ENCODE measurements at places on chromosomes 6 and 20. TPM values are rescaled to one million over a fixed set of nuclear protein-coding genes. Genes with fewer than 3 reads are reported as not detected.

DNA sequence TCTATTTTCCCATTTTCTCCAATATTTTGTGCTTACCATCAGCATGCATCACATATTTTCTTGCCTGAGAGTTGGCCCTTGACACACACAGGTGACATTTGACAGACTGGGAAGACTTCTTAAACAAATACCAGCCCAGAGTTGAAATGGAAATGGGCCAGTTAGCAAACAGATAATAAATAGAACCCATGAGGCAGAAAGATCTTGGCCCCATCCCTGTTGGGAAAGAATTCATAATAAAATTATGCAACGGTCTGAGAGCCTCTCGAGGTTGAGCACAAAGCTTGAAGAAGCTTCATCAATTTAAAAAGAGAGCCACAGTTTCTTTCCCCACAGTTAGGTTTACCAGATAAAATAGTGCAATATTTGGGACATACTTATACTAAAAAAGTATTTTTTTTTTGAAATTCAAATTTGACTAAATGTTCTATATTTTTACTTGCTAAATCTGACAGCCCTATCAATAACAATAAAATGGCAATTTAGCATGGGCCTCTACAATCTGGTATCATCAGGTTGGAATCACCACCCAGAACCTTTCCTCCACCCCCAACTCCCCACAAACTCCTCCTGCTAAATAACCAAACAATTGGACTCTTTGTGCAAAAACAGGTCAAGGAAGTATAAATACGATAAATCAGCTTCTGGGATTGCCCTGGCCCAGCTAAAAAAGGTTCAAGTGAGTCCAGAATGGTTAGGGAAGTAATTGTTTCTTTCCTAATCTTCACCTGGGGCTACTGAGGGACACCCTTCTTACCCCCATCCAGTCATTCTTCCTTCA, 129.8 kb downstream of the CD164 start:
- H3K4me1 ChIP-seq, result no peaks in the 10 kb centered on the region
- H3K27me3 ChIP-seq, result no peaks in the 10 kb centered on the region
- no peak overlapping the region for H3K4me3 ChIP-seq
- no peak for DNase-seq
- no peaks in the 10 kb centered on the region for H3K36me3 ChIP-seq

GRCh38 chr20:17972121-17972520, 3.3 kb downstream of the MGME1 start:
- H3K27ac ChIP-seq, result no peak overlapping the region
- H3K36me3 ChIP-seq, result peaks cover 2% of the 10 kb centered on the region
- no peaks in the 10 kb centered on the region for H3K27me3 ChIP-seq
- peak overlapping the region; percentile 18 for H3K4me3 ChIP-seq

DNA sequence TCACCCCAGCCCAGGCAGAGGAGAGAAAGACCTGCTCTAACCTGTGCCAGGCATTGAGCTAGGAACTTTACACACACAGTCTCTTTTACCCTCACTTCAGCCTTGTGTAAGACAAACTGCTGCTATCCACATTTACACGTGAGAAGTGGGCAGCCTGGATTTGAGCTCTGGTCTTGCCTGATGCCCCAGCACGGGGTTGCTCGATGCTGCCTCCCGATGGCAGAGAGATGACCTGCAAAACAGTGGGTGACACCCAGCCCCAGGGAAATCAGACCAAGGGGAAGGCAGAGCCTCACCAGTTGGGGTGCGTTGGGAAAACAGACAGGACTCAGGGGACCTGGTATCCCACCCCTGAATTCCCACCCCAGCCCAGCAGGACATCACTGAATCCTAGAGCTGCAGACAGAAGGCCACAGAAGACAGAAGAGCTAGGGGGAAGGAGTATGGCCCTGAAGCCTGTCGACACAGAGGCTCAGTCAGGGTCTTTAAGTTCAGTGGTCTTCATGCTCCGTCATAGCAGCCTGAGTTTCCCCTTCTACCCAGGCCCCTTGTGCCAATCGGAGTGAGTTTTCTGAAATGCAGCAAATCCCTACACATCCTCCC, 990 bp downstream of the BPI start:
- no peak overlapping the region for H3K4me3 ChIP-seq
- H3K36me3 ChIP-seq, result no peaks in the 10 kb centered on the region
- no peaks in the 10 kb centered on the region for H3K4me1 ChIP-seq
- DNase-seq, result no peak
- H3K27ac ChIP-seq, result no peak overlapping the region
- no peaks in the 10 kb centered on the region for H3K27me3 ChIP-seq

DNA sequence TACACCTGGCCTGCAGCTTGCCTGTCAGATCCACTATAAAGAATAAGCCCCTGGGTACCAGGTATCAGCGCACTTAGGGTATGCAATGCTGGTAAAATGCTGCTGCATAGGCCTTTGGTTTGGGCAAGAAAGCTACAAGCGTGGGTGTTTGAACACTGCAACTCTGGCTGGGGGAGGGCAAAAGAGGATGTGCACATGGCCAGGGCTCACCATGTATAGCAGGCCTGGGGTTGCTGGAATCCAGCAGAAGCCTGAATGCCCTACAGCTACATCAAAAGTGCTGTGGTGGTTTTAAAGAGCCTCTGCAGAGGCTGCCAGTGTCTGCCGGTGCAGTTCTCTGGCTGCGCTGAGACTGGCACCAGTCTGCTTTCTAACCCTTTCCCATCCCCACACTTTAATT, 51.7 kb downstream of the UQCC1 start:
- no peak overlapping the region for H3K4me3 ChIP-seq
- no peak for DNase-seq
- H3K27ac ChIP-seq, result no peak overlapping the region
- no peaks in the 10 kb centered on the region for H3K27me3 ChIP-seq

Gene FOXS1
- 2.1 TPM for total RNA-seq

DNA sequence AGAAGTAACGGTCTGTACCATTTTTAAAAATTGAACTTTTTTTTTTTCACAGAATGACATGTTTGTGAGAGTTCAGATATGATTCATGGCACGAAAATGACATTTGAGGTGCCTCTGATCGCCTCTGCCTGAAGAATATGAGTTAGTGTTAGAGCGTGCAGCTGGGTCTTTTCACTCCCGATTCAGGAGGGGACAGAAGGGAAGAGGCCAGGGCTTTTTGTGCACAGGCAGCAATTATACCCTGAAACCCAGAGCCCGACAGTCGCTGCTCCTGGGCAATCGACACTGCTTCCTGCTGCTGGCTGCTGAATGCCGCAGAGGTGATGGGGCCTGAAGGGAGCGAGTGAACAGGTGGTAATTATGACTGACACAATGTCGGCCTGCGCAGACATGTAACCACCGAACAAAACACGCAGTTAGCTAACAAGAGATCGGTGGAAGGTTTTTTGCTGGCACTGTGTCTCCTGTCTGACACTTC, 652.0 kb upstream of the NOX3 start:
- H3K4me3 ChIP-seq, result peak overlapping the region; percentile 11
- H3K27ac ChIP-seq, result no peak overlapping the region
- peak; percentile 45 for DNase-seq
- no peaks in the 10 kb centered on the region for H3K36me3 ChIP-seq
- H3K27me3 ChIP-seq, result no peaks in the 10 kb centered on the region

GRCh38 chr6:15527838-15528617, 134.8 kb downstream of the DTNBP1 start:
- DNase-seq, result peak; percentile 1
- H3K36me3 ChIP-seq, result no peaks in the 10 kb centered on the region
- H3K4me3 ChIP-seq, result no peak overlapping the region

DNA sequence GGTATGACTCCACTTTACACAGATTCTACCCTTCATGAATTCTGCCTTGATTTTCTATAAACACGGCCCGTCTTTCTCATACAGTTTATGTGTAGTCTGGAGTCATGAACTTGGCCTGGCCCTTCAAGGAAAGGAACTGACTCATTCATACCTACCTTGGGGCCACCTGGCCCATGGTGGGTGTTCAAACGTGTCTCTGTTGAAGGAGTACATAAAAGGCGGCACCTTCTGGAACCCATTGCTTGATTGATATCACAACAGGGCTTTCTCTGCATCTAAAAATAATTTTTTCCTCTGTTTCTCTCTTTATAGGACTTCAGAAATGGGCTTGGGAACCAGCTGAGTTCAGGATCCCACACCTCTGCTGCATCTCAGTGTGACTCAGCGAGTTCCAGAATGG, 363.0 kb upstream of the SOX4 start:
- no peak overlapping the region for H3K4me3 ChIP-seq
- H3K27me3 ChIP-seq, result no peaks in the 10 kb centered on the region
- H3K4me1 ChIP-seq, result no peaks in the 10 kb centered on the region

Gene PRR18
- total RNA-seq, result 0.19 TPM

DNA sequence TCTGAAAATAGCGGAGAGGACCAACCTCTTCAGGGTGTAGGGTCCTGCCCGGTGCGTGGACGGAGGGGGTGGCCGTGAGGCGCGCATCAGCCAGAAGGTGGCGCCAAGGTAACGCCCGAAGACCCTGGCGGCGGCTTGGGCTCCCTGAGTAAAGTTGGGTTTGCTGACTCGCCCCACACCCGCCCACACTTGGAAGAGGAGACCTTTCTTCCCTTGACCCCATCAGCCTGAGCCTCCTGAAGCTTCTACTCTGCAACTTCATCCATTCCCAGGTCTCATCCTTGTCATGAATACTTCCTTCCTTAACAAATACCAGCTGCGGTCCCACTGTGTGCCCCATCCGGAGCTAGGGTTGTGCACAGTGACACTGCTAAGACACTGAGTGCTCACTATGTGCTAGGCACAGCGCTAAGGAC, 14.6 kb downstream of the CD40 start:
- H3K36me3 ChIP-seq, result no peaks in the 10 kb centered on the region
- H3K27ac ChIP-seq, result no peak overlapping the region
- DNase-seq, result peak; percentile 68
- peaks cover 5% of the 10 kb centered on the region for H3K27me3 ChIP-seq

DNA sequence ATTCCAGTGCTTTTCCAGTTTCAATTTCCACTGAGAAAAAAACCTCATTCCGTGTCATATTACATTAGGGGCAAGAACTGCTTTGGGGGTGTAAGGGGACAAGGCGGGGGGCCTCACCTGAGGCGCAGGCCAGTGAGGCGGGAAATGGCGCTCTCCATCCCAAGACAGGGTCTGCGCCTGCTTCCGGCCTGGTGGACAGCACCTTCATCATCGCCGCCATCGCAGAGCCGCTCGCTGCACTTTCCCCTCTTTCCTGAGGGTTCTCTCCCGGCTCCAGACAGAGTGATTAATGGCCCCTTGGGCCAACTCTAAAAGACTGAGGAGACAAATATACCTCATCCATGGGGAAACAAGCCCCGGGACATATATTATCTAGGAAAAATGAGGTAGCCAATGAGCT, 270.0 kb upstream of the SOX4 start:
- H3K27me3 ChIP-seq, result no peaks in the 10 kb centered on the region
- peak; percentile 61 for DNase-seq
- H3K36me3 ChIP-seq, result no peaks in the 10 kb centered on the region
- H3K4me3 ChIP-seq, result no peak overlapping the region
- no peaks in the 10 kb centered on the region for H3K4me1 ChIP-seq

DNA sequence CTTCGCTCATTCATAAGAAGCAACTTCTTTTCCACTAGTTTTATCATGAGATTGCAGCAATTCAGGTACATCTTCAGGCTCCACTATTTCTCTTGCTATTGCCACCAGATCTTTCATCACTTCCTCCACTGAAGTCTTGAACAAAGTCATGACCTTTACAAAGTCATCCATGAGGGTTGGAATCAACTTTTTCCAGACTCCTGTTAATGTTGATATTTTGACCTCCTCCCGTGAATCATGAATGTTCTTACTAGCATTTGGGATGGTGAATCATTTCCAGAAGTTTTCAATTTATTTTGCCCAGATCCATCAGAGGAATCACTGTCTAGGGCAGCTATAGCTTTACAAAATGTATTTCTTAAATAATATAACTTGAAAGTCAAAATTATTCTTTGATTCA, 1.5 kb downstream of the CENPQ start:
- H3K4me3 ChIP-seq, result no peak overlapping the region
- no peak overlapping the region for H3K27ac ChIP-seq
- H3K4me1 ChIP-seq, result peaks cover 2% of the 10 kb centered on the region
- no peaks in the 10 kb centered on the region for H3K36me3 ChIP-seq
- H3K27me3 ChIP-seq, result no peaks in the 10 kb centered on the region

DNA sequence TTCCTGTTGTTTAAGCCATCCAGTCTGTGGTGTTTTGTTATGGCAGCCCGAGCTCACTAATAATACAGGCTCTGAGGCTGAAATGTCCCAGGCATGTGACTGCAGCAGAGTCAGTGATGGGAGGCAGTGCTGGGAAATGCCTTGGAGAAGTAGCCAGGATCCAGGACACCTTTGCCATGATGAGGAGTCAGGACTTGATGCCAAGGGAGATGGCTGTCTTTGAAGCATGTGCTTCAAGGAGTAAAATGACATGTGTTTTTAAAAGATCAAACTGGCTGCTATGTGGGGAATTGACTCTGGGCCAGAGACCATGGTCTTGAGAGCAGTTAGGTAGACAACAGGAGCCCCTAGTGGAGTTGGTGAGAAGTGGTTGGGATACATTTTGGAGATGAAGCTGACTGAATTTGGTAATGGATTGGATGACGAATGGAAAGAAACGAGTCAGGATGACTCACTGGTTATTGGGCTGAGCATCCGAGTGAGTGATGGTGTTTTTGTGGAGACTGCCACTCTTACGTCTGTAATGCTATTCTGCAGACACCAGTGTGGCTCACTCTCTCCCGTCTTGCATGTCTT, 322.2 kb downstream of the PLCB1 start:
- H3K27ac ChIP-seq, result no peak overlapping the region
- no peaks in the 10 kb centered on the region for H3K27me3 ChIP-seq
- no peaks in the 10 kb centered on the region for H3K36me3 ChIP-seq
- no peak for DNase-seq
- H3K4me1 ChIP-seq, result no peaks in the 10 kb centered on the region

DNA sequence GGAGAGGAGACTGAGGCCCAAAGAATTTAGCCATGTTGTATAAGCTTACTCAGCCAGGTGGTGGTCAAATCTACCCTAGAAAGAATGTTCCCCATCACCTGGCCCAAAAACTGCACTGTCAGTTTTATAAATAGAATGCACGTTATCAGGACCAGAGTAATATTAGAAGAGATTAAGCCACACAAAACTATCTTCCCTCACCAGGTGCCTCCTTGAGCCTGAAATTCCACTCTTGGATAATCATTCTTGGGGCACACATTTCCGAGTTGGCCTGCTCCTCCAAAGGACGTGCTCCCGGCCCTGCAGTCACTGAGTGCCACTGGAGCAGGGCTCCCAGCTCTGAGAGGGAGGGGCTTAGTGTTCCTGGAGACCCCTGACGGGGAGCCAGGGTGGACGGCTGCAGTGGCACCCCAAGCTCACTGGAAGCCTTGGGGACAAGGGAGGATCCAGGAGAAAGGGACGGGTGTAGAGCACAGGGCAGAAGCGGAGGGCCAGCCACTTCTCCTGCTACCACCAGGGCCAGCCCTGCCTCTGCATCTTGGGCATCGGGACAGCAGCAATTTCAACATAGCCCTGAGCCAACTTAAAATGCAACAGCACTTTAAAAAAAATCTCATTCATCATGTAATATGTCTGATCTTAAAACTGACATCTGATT, 160.8 kb upstream of the QKI start:
- no peak for DNase-seq
- H3K4me3 ChIP-seq, result no peak overlapping the region

Gene PRSS16
- 11.2 TPM for total RNA-seq

Gene RCAN2
- 25.7 TPM for total RNA-seq

GRCh38 chr6:149333266-149333620, 15.7 kb downstream of the TAB2 start:
- no peak for DNase-seq
- H3K4me3 ChIP-seq, result no peak overlapping the region
- H3K36me3 ChIP-seq, result no peaks in the 10 kb centered on the region
- no peak overlapping the region for H3K27ac ChIP-seq
- H3K27me3 ChIP-seq, result no peaks in the 10 kb centered on the region

GRCh38 chr6:165647041-165647440, 16.0 kb downstream of the PDE10A start:
- no peak overlapping the region for H3K27ac ChIP-seq
- H3K4me3 ChIP-seq, result no peak overlapping the region
- H3K27me3 ChIP-seq, result no peaks in the 10 kb centered on the region

Gene TFEB
- total RNA-seq, result 50.7 TPM

Measured in kidney (tissue), 22 donors.